GM12892 (cell line): ENCODE measurements at places on chromosomes 5 and 9.

DNA sequence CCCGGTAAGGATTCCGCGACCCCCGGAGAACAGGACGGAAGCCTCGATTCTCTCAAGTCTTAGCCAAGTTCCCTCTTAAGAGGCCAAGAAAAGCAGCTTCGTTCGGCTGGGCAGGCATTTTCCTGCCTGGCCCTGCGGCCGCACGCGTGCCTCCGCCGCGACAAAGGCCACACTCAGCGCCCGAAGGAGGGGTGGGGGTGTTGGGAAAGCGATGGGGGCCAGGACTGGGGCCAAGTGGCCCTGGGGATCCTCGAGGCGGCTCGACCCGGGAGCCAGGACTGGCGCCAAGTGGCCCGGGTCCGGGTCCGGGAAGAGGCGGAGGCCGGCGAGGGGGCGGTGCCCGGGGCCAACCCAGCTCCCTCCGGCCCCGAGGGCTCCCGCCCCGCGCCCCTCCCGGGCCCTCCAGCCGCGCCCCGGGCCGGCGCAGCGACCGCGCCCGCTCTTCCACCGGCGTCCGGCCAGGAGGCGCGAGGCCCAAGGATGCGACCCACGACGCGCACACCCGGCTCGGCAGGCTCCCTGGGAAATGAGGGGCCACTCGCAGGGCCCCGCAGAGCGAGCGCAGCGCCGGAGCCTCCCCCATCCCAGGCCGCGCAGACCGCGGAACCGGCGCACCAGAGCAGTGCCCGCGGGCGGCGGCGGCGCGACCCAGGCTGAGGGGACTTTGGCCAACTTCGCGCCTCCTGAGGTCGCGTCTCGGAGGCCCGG lies 756 bp downstream of the VAV2 start:
- DNase-seq = no peak

DNA sequence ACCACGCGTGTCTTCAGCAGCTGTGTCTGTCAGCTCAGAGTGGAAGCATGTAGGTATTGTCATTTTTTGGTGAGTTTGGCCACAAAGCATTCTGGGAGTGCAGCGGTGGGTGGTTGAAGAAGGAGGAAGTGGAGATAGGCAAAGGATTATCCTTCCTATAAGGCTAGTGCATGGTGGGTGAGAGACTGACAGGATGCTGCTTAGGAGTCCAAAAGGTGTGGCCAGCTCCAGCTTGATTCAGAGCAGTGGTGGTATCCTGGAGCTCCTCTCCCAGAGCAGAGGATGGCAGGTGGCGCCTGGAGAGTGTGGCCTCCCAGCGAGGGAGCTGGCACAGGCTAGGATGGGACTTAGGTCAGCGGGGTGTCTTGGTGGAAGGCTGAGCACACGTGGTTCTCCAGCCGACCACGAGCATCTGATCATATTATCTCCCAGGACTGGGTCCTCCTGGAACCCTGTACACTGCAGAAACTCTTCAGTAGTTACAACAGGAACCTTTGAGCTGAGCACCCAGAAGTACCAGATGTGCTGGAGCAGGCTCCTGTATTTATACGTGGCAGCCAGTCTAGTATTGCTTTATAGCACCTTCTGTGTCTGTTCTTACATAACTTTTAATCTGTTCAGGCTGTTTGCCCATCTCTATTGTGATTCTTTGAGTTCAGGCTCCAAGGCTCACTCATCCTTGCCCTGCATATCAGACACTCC lies 29.6 kb downstream of the MAML1 start:
- DNase-seq = no peak

DNA sequence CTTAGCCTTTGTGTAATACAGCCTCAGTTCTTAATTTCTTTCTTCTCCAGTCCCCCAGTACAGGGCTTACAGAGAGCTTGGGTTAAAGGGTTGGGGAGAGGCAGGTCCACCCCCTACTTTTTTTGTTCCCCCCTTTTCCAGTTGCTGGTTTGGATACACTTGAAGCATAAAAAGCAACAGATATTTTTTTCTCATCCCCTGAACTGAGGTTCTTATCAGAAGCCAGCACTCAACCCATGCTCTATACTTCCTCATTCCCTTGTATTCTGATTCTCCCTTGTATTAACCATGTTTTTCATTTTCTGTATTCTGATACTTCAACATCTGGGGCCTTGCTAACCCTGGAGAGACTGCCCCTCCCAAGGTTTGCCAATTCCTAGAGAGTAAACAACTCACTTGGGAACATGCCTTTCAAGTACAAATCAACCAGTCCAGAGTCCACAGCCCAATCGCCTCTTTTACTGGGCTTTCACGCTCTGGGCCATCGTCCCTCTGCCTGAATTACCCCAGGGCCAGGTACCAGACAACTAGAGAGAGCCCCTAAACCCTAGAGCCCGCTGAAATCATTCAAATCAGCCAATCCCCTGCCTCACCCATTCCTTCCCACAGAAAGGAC lies 333.4 kb upstream of the PUM3 start:
- DNase-seq = no peak

GRCh38 chr9:116901260-116901659 lies 214.2 kb downstream of the TRIM32 start:
- DNase-seq = no peak

DNA sequence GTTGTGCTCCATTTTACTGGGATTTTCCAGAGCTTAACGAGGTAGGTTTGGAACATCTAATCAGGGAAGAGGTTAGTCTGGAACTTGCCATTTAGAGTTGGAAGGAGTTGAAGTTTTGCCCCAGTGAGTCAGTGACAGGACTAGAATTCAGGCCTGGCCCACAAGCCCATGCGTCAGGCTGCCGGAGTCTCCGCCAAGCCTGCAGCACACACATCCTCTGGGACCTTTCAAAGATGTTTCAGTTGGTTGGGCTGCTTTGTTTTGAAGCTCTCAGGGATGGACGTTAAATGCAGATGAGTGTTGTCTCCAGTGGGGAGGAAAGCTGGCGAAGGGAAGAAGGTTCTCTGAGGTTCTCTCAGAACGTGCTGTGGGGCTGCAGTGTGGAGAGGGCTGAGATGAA lies 147.0 kb downstream of the PSAT1 start:
- no peak for DNase-seq

- no peak for DNase-seq
These were observed 33.0 kb downstream of the FOXD1 start for GRCh38 chr5:73415617-73416016.

GRCh38 chr9:2745560-2746380 lies 28.5 kb downstream of the KCNV2 start:
- DNase-seq = no peak

- DNase-seq = no peak
These were observed 91.7 kb downstream of the NTRK2 start for GRCh38 chr9:84761137-84761808.

- DNase-seq = no peak
These were observed 41.3 kb downstream of the AP3B1 start for GRCh38 chr5:78253201-78253600.

- no peak for DNase-seq
These were observed 162.0 kb upstream of the SNX2 start for GRCh38 chr5:122612901-122613300.

GRCh38 chr5:175840050-175840841 lies 31.1 kb upstream of the CPLX2 start:
- no peak for DNase-seq

DNA sequence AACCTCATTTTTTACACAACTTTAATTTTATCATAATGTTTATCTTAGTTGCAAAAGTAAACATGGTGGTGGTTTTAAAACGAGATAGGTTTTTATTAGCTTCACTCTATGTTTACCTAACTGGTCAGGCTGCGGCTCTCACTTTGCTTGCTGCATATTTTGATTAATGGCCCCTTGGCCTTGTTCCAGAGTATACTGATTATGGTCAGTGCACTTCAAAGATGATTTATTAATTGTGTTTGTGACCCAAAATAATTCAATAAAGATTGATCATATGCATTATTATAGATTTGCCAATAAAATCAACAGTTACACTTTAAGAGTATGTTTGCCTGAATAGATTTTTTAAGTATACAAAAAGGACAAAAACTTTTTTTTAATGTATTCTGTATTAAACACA lies 188.0 kb downstream of the XRCC4 start:
- DNase-seq = no peak

GRCh38 chr9:27090231-27090630 lies 18.8 kb upstream of the TEK start:
- no peak for DNase-seq
